ENCODE measurements at places on chromosomes 3 and 15.

DNA sequence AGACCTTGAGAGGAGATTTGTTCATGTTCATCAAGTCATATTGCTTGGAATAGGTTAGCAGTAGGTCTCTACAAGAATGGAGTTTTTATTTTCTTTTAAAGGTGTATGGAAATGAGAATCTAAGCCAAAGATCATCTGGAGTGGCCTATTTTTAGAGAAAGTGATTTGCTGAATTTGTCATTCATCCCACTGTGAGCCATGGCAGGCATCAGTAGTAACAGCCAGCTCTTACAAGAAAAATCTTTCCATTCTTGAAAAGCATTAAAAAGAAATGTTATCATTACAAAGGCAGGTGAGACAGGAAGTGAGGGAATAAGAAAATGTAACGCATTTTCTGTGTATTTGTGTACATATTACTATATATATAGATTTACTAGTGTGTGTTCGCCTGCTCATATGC lies 29.6 kb downstream of the STAC start:
- DNase-seq, result no peak

DNA sequence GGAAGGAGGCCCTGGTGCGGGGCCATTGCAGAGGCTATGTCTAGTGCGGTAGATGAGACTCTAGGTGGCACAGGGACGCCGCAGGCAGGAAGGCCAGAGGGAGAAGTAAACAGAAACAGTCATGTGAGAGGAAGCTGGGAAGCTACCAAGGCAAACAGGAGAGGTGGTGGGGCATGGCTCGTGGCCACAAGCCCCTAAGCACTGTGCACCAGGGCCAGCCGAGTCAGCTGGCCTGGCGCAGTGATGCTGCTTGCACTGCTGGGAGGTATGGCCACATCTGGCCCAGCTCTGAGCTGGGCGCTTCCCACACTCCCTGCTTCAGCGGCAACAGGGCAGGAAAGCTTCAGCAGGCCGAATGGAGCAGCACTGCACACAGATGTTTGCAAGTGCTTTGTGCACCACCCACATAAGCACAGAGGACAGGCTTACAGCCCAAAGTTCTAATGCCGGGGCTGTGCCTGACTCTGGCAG lies 76.6 kb downstream of the SRGAP3 start:
- DNase-seq, result no peak

DNA sequence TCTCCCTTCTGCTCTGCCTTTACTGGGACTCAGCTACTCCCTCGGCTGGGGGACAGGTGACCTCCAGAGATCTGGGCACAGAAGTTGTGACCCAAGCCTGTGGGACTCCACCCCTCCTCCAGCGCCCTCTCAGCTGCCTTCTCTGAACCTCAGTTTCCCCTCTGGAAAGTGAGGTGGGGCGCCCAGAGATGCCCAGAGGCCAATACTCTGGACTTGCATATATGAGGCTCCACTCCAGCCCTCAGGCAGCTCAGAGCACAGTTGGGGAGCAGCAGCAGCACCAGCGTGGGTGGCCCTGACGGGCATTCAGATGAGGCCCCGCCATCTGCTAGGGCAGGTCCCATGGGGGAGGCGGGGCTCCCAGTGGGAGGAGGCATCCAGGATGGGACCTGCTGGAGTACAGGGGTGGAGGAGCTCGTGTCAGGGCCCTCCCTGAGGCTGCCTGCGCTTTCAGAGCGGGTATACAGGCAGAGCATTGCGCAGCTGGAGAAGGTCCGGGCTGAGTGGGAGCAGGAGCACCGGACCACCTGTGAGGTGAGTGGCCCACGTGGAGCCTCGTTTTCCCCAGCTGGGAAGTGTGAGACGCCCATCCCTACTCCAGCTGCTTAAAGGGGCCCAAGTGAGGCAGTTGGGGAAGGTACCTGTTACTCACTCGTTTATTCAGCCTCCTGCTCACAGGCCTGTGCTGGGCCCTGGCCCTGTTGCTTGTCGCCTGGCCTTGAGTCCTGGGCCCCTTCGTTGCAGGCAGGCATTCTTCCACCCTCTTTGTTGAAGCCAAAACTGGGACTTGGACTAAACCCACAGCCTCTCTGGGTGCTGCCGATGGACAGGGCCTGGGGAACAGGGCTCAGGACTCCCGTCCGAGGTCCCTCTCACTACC lies 35.4 kb downstream of the PSTPIP1 start:
- DNase-seq, result no peak

- DNase-seq, result no peak
Observed at GRCh38 chr3:182508919-182509711, 284.2 kb upstream of the ATP11B start.

DNA sequence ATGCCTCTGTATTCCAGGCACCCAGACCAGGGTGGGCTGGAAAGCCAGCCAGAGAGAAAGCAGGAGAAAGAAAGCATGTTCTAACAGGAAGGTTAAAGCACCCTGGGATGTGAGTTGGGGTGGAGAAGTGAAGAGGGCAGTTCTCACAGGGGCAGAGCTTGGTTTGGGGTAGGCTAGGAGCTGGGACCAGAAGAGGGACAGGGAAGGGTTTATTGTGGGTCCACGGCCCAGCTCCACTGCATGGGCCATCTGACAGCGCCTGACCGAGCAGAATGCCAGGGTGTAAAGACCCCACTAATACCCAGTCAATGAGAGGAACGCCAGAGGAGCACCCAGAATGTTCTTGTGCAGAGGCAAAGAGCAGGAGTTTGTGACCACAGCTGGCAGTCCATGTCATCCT lies 27.1 kb upstream of the MAGEF1 start:
- DNase-seq, result no peak

GRCh38 chr3:13544293-13544831 lies 4.6 kb upstream of the FBLN2 start:
- no peak for DNase-seq

GRCh38 chr15:66236806-66237375 lies 16.7 kb downstream of the MEGF11 start:
- DNase-seq, result no peak

DNA sequence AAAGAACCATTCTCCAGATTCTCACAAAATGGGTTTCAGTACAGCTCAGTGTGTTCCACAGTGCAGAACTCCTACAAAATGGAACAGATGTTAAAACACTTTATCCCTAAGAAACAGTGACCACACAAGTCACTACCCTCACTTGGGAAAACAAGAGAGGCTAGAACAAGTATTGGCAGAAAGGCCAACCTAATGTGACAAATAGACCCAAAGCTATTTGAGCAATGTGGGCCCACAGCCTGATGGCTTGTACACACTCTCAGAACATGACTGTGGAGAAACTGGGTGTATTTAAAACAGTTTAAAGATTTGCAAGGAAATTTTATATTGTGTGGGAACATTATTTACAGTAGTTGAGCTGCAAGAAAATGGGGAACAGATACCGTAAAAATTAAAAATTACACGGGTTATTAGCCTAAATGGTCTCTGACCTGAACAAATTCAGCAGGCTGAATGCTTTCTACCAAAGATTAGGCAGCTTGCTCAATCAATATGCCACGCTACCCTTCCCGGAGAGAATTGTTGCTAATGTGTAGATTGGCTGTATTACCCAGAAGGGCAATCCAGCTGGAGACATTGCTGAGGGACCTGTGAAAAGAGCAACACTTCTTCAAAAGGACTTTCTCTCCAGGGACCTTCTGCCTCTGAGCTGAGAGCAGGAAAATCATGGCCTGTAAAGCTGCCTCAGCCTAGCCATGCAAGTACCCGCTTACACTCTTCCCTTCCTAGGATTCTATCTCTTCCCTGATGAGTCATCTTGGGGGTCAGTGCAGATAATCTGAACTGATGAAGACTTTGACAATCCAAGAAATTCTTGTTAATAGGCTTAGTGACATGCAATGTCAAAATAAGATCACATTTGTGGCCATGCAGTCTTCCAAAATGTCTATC lies 97.1 kb downstream of the STRIT1 start:
- DNase-seq, result no peak

DNA sequence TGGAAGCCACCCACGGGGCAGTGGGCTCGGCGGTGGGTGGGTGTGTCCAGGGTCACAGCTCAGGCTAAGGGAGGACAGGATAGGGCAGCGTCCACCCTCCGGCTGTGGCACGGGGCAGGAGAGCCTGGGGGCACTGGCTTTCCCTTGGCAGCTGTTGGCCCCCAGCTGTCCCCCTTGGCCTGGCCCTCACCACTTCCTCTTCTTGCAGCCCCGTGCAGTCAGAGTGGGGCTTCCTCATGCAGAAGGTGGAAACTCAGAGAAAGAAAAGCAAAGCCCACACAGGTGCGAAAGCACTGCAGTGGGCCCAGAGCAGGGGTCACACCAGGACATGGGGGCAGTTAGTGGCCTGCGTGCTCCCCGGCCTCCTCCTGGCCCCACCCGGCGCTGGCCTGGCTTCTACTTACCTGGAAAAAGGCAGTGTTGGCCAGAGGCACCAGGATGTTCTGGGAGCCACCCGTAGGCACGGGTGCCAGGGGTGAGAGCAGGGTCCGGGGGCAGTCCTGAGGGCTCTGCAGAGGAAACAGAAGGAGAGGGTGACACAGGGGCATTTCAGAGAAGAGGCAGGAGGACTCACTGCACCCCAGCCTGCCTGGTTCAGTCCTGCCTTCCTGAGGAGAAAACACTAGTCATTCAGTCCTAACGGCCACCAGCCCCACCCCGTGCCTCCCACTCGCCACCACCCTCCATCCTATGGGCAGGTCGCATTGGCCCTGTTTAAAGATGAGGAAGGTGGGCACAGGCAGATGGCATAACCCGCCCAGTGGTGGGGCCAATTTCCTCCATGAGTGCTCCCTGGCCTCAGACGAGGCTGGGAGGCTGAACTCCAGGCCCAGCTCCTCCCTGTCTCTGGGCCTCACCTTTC lies 28.3 kb downstream of the PLXND1 start:
- DNase-seq, result peak; percentile 79

Measured in GM10248 (cell line).